ENCODE measurements at places on chromosomes 4 and X.

GRCh38 chrX:15072880-15073279, 197.0 kb downstream of the ASB9 start:
- H3K4me1 ChIP-seq: no peaks in the 10 kb centered on the region
- no peak for DNase-seq
- no peaks in the 10 kb centered on the region for H3K36me3 ChIP-seq
- H3K4me3 ChIP-seq: no peak overlapping the region
- H3K27ac ChIP-seq: no peak overlapping the region

- no peak overlapping the region for H3K4me3 ChIP-seq
- H3K27ac ChIP-seq: no peak overlapping the region
- no peaks in the 10 kb centered on the region for H3K36me3 ChIP-seq
- H3K4me1 ChIP-seq: no peaks in the 10 kb centered on the region
- no peak for DNase-seq
- no peaks in the 10 kb centered on the region for H3K27me3 ChIP-seq
These were observed 83.4 kb upstream of the KLHL13 start for GRCh38 chrX:118199997-118200396.

DNA sequence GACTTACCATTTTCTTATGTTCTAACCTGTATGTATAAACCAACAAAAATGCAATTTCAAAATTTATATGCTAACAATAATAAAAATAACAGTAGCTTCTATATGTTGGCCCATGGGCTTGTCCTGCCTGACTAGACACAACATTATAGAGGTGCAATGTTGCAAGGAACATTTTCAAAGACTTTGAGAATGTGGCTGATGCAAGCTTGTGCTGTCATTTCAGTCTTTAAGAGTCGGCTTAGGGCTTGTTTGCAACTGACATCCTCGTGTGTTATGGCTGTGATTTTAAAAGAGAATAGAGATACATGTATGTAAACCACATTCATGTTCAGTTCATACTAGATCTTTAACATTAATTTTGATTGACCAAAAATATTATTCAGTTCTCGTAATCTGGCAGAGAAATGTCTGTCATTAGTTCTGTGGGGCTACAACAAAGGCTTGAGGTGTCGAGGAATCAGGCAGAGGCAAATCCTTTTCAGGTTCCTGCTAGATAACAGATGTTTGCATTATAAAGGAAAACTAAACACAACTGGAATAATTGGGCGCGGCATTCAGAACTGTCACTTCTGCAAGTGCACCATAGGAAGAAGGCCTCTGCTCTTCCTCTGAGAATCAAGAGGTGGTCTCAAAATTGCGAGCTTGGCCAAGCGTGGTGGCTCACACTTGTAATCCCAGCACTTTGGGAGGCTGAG, 13.1 kb downstream of the TMSB4X start:
- H3K27ac ChIP-seq: no peak overlapping the region
- DNase-seq: no peak
- peaks cover 38% of the 10 kb centered on the region for H3K4me1 ChIP-seq

DNA sequence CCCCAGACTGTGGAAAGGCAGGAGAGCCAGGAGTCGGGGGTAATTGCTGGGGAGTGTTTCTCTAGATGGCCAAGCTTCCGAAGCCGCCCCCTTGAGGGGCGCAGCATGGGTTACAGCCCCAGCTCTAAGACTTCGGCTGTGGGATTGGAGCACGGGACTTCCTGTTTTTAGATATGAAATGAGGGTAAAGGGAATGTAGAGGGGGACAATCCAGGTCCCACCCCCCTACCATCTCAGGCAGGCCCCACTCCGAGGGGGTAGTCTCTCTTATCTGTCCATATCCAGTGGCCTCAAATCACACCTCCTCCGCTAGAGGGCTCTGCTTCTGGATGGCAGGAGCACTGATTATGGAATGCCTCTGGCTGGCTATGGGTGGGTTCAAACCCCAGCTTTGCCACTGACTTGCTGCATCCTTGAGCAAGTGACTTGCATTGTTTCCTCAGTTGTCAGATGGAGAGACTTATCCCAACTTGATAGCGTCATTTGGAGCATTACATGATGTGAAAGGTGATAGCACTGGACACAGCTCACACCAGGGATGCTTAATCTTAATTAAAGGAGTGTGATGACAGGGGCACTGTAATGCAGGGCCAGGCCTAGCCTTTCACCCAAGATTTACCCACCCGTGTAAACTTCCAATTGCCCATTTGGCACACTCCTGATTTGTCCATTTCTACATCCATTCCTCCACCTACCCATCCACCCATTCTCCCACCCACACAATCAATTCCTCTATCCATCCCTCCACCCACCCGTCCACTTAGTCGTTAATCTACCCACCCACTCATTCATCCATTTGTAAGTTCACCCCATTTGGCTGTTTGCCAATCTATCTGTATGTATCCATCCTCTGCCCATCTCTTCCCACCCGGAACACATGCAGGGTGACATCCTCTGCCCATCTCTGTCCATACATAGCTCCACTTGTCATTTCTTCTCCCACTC, 848 bp upstream of the KCND1 start:
- H3K27ac ChIP-seq: no peak overlapping the region
- no peaks in the 10 kb centered on the region for H3K27me3 ChIP-seq
- H3K36me3 ChIP-seq: no peaks in the 10 kb centered on the region
- peak; percentile 17 for DNase-seq

DNA sequence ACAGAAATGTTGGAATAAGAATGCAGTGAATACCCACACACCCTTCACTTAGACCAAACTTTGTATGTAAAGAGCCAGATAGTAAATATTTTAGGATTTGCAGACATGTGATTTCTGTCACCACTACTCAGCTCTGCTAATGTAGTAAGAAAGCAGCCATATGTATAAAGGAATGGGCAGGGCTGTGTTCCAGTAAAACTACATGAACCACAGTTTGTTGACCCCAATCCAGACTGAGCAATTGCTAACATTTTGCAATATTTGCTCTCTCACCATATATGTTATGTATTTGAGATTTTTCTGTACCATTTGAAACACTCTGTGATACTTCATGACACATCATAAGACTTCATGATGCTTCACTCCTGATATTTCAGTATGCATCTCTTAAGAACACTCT, 32.0 kb upstream of the TBC1D1 start:
- H3K4me3 ChIP-seq: no peak overlapping the region
- no peaks in the 10 kb centered on the region for H3K4me1 ChIP-seq
- no peaks in the 10 kb centered on the region for H3K27me3 ChIP-seq
- no peak for DNase-seq
- no peaks in the 10 kb centered on the region for H3K36me3 ChIP-seq
- no peak overlapping the region for H3K27ac ChIP-seq

DNA sequence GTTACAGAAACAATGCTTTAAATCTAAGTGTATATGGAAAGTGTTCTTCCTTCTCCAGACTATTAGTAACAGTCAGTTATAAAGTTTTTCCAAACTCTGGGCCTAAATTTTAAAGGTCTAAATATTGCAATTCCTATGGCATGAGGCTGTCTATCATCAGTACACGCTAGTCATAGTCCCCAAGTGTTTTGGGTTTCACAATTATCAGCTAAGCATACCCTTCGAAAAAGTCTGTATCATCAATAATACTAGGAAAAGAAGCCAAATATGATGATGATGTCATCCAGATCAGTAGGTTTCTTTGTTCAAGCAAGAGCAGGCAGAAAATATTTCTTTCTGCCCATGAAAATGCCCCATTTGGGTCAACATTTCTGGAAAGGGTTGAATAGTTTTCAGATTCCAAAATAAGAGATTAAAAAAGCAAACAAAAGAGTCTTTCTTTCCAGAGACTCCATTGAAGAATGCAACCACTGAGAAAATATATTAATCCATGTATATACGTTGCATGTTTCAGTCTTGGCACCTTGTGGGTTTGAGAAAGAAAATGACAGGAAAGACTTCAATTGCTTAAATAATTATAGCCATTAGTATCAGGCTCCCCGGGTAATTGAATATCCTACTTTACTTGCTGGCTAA, 173.8 kb downstream of the CAMK2D start:
- H3K4me3 ChIP-seq: no peak overlapping the region
- H3K27me3 ChIP-seq: no peaks in the 10 kb centered on the region
- H3K36me3 ChIP-seq: no peaks in the 10 kb centered on the region
- no peak overlapping the region for H3K27ac ChIP-seq
- no peak for DNase-seq
- H3K4me1 ChIP-seq: no peaks in the 10 kb centered on the region

DNA sequence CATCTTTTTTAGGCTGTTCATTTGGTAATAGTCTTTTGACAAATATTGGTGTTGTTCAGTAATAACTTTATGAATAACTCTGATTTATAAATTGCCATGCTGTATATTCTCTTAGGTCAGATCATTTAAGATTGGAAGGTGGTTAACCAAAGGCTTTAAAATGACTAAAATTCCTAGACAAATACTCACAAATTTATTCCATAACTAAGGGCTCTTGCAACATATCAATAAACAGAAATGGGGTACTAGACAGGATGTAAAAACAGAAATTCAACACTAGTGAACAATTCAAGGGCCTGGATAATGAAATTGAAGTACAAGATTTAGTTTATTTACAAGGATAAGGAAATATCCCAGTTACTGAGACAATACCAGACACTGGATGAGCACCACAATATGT, 328.6 kb downstream of the PCDH19 start:
- H3K27me3 ChIP-seq: no peaks in the 10 kb centered on the region
- H3K27ac ChIP-seq: no peak overlapping the region
- DNase-seq: no peak
- H3K4me3 ChIP-seq: no peak overlapping the region
- H3K36me3 ChIP-seq: no peaks in the 10 kb centered on the region
- H3K4me1 ChIP-seq: no peaks in the 10 kb centered on the region

DNA sequence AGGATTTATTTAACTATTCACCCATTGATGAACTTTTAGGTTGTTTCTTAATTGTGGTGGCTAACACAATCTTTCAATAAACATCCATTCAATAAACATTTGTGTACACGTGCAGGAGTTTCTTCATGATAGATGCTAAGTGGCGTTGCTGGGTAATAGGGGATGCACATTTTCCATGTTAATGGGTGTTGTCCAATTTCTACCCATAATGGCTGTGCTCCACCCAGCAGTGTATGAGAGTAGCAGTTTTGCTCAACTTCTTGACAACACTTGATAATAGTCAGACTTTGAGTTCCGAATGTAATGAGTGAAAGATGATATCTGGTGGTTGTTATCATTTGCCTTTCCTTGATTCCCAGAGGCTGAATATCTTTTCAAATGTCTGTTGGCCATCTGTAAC, 104.7 kb downstream of the NHSL2 start:
- no peaks in the 10 kb centered on the region for H3K27me3 ChIP-seq
- no peak overlapping the region for H3K4me3 ChIP-seq

DNA sequence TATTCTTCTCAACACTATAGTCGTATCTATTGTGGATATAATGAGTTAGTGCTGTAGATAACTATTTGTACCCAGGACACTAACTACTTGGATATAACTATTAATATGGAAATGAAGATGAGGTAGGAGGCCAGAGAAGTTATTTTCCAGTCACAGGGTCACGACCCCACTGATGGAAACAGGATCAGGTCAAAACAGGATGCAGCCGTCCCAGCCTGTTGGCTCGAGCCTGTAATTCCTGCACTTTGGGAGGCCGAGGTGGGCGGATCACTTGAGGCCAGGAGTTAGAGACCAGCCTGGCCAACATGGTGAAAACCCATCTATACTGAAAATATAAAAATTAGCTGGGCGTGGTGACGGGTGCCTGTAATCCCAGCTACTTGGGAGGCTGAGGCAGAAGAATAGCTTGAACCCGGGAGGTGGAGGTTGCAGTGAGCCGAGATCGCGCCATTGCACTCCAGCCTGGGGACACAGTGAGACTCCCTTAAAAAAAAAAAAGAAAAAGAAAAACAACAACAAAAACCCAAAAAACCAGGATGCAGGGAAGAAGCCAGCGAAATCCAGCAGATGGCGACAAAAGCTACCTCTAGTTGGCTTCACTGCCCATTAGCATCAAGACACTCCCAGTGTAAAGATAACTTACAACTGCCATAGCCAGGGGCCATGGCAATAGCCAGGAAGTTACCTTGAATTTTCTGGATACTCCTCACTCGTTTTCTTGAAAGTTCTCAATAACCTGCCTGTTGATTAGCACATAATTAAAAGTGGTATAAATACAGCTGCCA, 37.9 kb upstream of the NKAP start:
- H3K27me3 ChIP-seq: no peaks in the 10 kb centered on the region
- no peak overlapping the region for H3K27ac ChIP-seq
- DNase-seq: no peak
- H3K4me1 ChIP-seq: no peaks in the 10 kb centered on the region
- no peaks in the 10 kb centered on the region for H3K36me3 ChIP-seq

DNA sequence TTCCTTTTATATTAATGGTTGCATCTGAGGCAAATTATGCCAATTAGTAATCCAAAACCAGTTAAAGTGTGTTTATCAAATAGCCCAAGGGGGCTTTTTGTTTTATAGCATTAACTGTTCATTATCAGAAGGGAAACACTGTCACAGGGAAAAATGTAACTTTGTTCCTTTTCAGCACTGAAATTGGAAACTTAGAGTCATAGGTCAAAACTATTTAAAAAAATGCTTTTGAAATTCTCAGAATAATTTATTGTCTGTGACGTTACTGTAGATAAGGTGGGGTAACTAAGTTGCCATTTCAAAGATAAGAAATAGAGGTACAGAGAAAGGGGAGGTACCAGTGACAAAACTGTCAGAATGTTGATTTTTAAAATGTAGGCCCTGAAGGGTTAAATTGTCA, 129.3 kb downstream of the AKAP4 start:
- H3K36me3 ChIP-seq: no peaks in the 10 kb centered on the region
- H3K4me1 ChIP-seq: no peaks in the 10 kb centered on the region
- no peak overlapping the region for H3K4me3 ChIP-seq
- H3K27ac ChIP-seq: no peak overlapping the region
- DNase-seq: no peak

GRCh38 chr4:152630324-152630723, 49.5 kb downstream of the TMEM154 start:
- H3K4me1 ChIP-seq: no peaks in the 10 kb centered on the region
- peaks cover 5% of the 10 kb centered on the region for H3K36me3 ChIP-seq
- no peak for DNase-seq
- H3K27ac ChIP-seq: no peak overlapping the region
- no peak overlapping the region for H3K4me3 ChIP-seq

- DNase-seq: no peak
- H3K4me3 ChIP-seq: no peak overlapping the region
These were observed 194.2 kb upstream of the NOCT start for GRCh38 chr4:138821331-138821730.

DNA sequence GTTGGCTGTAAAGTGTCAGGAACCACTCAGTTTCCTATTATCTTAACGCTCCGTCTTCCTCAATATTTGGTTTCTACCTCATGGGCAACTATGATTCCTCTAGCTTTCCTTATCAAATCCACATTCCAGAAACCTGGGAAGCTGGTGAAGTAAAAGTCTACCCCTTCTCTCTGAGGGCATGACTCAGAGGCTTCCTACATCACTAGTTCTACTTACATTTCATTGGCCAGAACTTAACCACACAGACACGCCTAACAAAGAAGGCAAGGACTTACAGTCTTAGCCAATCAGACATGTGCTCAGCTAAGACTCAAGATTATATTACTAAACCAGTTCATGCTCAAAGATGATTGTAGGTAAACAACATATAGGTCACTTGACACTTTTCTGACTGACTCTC, 30.4 kb downstream of the COX7B2 start:
- no peaks in the 10 kb centered on the region for H3K27me3 ChIP-seq
- H3K27ac ChIP-seq: no peak overlapping the region
- no peaks in the 10 kb centered on the region for H3K36me3 ChIP-seq
- DNase-seq: no peak

All from naive thymus-derived CD4-positive, alpha-beta T cell (primary cell).